Endothelial cell of umbilical vein (primary cell): ENCODE measurements at places on chromosomes 11 and 22. TPM values are rescaled to one million over a fixed set of nuclear protein-coding genes. Genes with fewer than 3 reads are reported as not detected.

DNA sequence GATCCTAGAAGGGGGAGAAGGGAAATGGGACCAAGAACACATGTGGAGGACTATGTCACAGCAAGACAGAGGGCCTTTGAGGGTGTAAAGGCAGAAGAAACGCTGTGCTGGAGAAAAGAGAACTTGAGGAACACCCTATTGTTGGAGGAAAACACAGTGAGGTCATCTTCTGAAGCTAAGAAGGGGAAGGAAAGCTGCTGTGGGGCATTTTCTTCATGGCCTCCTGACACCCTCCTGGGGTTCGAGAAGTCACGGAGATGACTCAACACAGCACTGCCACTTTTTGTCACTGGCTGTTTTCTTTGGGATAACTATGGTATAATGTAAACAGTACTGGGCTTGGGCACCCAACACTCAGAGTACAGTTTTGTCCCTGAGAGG is 492.6 kb upstream of the CADM1 start:
- DNase-seq: no peak

CCS gene
- 39.0 and 41.6 TPM in 2 replicates for polyA plus RNA-seq

KDM2A gene
- polyA plus RNA-seq: 72.2 and 73.3 TPM in 2 replicates

DNA sequence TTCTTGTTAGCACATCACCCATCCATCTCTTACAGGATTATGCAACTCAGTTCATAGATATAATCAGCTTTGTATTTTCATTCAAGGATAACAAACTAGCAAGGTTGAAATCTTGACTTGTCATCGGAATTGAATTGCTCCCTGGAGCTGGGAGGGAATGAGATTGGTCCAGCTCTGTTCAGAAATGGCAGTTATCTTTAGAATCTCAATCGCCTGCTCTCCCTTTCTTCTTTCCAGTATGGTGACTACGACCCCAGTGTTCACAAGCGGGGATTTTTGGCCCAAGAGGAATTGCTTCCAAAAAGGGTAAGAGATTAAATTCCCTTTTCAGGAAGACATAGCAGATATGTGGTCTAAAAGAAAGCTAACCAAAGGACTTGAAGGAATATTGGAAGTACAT is 51.0 kb downstream of the NF2 start:
- no peak for DNase-seq

DNA sequence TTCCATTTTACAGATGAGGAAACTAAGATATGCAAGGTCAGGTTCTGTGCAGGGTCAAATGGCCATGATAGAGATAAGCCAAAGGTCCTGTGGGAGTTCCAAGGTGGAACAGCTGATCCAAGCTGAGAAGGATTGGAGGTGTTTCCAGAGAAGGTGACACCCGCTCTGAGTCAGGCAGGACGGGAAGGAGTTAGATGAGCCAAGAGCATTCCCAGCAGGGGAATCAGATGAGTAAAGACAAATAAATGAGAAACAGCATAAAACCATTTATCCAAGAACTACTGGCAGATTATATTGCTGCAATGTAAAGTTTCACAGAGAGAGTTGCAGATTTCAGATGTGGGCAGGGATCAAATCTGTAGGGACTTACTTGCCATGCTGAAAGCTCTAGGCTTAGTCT is 18.9 kb upstream of the HEPHL1 start:
- DNase-seq: no peak

- no peak for DNase-seq
Observed at GRCh38 chr11:80371931-80372330, 931.1 kb upstream of the TENM4 start.

GRCh38 chr11:19674836-19675235 is 37.8 kb upstream of the NAV2 start:
- no peak for DNase-seq
